NCI-H2107 (cell line): ENCODE measurements at places on chromosomes 6 and 20.

- DNase-seq, result no peak
Measured at GRCh38 chr6:53151676-53152075, 3.0 kb upstream of the GCM1 start.

- DNase-seq, result no peak
Measured at GRCh38 chr20:36818185-36818584, 44.6 kb upstream of the DSN1 start.

GRCh38 chr6:2616811-2617210, 133.9 kb downstream of the MYLK4 start:
- DNase-seq, result no peak

DNA sequence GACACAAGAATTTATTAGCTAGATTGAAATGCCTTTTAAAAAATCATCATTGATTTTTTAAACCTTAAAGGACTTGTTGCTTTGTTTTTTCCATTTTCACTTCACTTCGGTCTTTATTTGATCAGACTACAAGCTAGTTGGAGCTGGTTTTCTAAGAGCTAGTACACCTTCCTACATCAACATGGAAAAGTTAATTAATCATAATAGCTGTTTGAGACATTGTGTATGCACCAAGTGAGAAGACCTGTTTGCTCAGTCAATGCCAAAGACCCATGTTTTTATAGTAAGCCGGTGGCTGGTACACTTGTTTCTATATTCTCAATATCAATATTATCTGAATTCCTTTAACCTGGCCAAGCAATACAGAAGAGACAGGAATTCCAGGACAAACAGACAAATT, 310.2 kb upstream of the SGK1 start:
- DNase-seq, result no peak

GRCh38 chr6:10583509-10583901, 62.4 kb downstream of the GCNT2 start:
- DNase-seq, result no peak

GRCh38 chr20:34543463-34544056, 15.0 kb upstream of the MAP1LC3A start:
- no peak for DNase-seq

GRCh38 chr6:20433929-20434328, 32.2 kb downstream of the E2F3 start:
- DNase-seq, result no peak

DNA sequence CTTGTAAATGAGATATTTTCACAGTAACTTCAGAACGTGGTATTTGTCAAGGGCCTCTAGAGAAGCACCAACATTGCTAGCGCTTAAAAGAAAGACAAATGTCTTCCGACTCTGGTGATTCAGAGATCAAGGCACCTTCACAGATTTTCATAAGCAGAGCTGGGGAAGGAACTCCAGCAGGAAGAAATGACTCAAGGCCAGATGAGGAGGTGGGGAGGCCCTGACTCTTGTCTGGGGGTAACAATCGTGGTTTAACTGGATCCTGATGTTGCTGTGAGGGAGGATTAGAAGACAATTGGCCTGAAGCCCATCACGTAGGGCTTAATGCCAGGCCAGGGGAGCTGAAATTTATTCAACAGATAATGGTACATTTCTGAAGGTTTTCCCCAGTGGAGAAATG, 122.9 kb upstream of the QKI start:
- no peak for DNase-seq

GRCh38 chr6:107565165-107565723, 75.3 kb downstream of the SOBP start:
- DNase-seq, result no peak

DNA sequence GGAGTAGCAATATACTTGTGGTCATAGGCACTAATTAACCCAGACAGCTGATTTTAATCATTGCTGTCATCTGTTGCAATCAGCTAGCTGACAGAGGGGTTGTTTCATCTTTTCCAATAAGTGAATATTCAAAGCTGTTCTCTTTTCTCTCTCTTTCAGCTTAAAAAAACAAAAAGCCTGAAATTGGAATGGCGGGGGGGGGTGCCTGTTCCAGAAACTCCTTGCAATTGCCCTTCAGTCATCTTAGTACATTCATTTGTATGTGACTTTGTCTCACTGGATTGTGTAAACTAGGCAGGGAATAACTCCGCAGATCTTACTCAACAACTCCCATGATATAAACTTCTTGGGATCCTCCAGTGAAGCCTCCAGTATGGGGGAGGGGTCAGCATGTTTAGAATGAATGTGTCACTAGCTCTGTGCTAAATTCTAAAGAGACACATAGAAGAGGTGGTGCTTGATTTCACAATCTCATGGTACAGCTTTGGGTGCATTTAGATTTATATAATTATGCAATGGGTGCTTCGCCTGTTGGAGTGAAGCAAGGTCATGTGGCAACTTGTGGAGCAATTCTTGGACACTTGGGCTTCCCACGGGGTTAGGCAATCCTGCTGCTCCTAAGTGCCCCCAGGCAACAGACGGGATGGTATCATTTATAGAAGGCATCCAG, 40.1 kb downstream of the SLC24A3 start:
- DNase-seq, result no peak

GRCh38 chr6:126524811-126525326, 185.0 kb downstream of the CENPW start:
- no peak for DNase-seq

GRCh38 chr6:139147628-139148027, 12.7 kb downstream of the HECA start:
- DNase-seq, result no peak

DNA sequence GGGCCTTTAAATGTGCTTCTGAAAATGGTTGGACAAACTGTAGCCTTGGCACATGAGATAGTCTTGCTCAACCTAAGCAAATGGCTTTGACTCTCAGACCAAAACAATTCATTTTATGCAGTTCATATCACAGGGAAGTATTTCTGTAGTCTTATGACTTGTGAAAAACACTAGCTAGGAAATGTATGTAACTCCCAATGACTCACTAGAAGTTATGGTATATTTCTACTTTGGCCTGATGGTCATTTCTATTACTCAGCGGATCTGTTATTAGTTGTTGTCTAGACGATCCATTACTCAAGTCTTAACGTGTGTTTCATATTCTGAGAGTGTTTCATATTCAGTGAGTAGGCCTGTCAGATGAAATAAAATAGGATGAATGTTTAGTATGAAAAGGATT, 1333.5 kb downstream of the KHDRBS2 start:
- DNase-seq, result no peak

- DNase-seq, result peak; percentile 4
Measured at GRCh38 chr6:12748815-12749521, 32.4 kb downstream of the PHACTR1 start.

DNA sequence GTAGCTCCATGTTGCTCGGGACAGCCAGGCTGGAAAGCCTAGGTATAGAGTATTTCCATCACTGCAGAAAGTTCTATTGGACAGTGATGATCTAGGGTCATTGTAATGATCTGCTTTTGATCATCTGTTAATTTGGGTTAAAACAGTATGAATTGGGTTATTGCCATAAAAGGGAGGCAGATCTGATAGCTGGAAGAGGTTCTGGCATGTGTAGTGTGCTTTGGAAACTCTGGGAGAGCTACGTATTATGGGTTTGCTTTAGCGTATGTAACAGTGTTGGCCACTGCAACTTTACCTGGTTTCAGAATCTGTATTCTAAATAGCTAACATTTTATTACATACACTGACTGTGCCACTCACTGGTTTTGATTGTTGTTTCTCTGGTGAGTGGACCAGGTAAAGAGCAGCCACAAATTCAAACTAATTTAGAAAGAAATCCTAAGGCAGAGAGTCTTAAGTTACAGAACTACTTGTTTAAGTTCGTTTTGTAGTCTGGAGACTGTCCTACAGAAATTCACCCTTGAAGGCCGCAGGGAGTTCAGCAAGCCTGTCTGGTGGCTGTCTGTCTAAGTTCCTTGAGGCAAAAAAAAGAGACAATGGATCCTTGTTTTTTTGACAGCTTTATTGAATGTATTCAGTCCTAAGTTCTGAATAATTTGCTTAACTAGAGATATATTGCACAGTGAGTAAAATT, 300.3 kb downstream of the PRL start:
- no peak for DNase-seq

DNA sequence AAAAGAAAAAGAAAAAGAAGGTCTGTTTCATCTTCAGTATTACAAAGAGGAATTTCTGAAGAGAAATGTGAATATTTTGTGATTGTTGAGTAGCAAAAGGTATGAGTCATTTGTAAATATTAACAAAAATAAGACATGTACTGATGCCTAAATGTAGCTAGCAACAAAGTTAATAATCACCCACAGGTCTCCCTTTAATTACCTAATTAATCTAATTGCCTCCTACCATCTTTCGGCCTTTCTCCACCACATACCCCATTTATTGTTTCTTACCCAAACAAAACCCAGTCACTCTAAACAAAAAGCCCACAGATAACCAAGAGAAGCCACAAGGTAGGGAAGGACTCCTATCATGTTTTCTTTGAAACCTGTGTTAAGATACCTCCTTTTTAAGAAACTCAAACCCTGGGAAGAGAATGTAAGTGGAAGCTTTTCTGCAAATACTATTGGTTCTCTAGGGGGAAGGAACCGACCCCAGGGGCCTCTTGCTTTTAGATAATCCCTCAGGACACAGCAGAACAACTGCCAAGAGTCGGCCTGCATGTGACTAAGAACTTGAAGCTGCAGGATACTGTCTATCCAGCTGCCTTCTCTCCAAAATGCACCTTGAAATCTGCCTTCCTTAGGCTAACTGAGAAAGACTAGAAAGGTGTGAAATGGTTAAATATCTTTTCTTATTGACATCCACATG, 16.1 kb upstream of the STK38 start:
- DNase-seq, result no peak

DNA sequence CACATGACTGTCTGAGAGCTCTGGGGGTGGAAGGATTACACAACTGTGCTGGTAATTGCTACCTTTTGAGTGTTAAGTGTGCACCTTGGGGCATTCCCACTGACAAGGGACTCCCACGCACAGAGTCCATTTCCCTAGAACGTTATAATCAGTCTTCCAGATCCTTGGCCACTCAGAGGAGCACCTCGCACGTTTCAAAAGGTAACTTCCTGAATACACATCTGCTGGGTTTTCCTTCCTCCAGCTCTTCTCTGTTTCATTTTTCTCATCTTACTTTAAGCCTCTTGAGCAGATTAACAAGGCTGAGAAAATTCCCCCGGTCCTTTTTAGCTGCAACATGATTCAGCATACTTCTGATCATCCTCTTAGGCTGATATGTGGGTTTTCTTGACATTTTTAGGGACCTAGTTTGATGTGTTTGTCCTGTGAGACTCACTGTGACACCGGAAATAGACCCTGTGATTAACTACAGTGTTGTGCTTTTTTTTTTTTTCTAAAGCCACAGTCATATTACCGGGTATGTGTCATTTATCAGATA, 98.4 kb upstream of the DUSP22 start:
- no peak for DNase-seq

DNA sequence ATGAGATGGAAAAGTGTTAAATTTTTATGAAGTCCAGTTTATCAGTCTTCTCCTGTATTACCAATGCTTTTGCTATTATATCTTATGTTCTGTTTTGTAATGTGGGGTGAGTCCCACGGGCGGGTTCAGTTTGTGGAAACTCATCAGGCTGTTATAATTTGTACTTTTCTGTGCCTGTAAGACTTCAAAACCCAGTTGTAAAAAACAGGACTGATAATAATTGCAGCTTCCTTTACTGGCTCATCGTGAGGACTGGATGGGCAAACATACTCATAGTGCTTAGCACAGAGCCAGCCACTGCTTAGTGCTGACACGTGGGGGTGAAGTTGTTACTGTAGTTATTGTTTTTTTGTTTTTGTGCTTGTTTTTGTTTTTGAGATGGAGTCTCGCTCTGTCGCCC, 45.6 kb downstream of the TGM2 start:
- DNase-seq, result no peak

- no peak for DNase-seq
Measured at GRCh38 chr6:87763901-87764300, 61.9 kb upstream of the AKIRIN2 start.

DNA sequence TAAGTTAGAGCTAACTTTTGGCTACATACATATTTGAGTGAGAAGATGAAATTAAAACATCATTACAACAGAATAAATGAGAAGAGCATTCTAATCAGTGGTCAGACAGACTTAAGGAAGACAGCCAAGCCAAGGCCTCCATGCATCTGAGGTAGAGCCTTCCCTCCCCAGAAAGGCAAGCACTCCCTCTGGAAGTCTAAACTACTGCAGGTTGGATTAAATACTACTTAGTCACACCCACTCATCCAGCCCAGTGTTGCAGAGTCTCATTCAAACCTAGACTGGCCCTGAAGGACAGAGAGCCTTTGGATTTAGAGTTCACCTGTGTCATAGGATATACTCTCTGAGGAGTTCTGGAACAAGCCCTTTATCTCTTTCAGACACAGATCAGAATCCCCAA, 29.2 kb downstream of the TMX4 start:
- DNase-seq, result no peak

DNA sequence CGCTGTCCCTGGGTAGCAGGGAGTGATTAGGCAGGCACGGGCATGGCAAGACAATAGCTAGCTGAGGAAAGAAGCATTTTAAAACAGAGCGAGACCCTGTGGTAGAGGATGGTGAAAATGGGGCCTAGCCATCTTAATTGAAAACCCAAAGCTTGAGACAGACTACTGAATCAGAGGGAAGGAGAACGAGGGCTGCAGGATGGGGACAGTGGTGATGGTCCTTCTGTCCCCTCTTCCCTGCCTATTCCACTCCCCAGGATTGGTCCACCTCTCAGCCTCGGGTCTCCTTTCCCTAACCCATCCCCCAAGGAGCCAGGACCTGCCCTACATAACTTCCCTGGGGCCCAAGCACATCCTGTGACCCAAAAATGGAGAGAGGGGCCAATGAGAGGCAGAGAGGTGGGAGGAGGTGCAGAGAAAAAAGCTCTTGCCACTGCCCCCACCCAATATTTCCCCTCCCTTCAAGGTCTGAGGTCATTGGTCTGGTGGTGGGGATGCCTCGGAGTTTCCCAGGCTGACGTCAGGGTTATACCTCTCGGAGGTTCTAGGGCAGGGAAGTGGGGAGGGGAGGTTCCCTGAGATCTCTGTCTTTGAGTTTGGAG, 884 bp upstream of the CUTA start:
- DNase-seq, result no peak

DNA sequence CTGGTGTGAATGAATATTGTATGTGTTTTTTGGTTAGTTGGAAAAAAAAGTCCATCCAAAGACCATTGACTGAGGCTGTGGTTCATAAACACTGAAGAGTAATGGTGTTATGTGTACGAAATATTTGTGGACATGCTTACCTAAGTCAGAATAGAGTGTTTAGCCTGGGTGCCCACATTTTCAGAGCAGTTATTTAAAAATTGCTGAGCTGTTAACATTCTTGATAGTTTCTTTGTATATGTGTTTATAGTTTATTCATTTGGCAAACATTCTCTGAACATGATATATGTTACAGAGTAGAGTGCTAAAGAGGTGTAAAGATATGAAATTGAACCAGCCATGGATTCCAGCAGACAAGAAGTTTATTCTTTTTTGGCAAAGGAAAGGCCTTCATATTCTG, 20.6 kb downstream of the CDKAL1 start:
- DNase-seq, result no peak
